A549 treated with AZD2906 at 1 μM for 4 hours (cell line): ENCODE measurements at places on chromosomes 6 and 20. TPM values are rescaled to one million over a fixed set of nuclear protein-coding genes. Genes with fewer than 3 reads are reported as not detected.

The SIRPA gene
- total RNA-seq = 19.4 to 23.0 TPM (median 22.5 TPM) in 5 replicates

The PTCHD4 gene
- 0.02 to 0.05 TPM (median 0.04 TPM) in 4 of 5 replicates, not detected in the other for total RNA-seq

The TGM3 gene
- 0.05 to 0.07 TPM (median 0.07 TPM) in 3 of 5 replicates, not detected in the others for total RNA-seq

The MAS1 gene
- 0.01 TPM in 1 of 5 replicates, not detected in the others for total RNA-seq

The LY6G6C gene
- 0.08 to 0.14 TPM (median 0.09 TPM) in 3 of 5 replicates, not detected in the others for total RNA-seq

The MYMX gene
- not detected in 5 replicates for total RNA-seq
